ENCODE measurements at places on chromosomes 12 and 14.

- no peak for DNase-seq
Observed at GRCh38 chr12:3747976-3748619, 4.8 kb downstream of the CRACR2A start.

DNA sequence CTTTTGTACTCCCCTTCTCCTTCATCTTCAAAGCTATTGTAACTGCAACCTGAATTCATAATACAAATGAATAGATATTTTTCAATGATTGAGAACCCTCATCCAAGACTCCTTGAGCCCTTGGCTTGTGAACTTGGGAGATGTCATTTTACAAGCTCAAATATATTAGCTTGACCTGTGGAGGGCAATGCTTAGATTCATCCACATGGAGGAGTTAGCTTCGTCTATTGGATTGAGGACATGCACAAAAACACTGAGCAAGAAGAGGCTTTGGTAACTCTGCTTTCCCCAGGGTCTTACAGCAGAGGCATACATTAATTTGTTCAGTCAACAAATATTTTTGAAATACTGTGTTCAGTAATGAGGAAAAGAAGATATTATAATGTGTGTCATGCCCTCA is 101.1 kb downstream of the OTOGL start:
- DNase-seq, result no peak

- DNase-seq, result peak; percentile 39
Observed at GRCh38 chr12:14664434-14665023, 31.9 kb downstream of the GUCY2C start.

- DNase-seq, result no peak
Observed at GRCh38 chr14:41785696-41786095, 179.0 kb downstream of the LRFN5 start.

DNA sequence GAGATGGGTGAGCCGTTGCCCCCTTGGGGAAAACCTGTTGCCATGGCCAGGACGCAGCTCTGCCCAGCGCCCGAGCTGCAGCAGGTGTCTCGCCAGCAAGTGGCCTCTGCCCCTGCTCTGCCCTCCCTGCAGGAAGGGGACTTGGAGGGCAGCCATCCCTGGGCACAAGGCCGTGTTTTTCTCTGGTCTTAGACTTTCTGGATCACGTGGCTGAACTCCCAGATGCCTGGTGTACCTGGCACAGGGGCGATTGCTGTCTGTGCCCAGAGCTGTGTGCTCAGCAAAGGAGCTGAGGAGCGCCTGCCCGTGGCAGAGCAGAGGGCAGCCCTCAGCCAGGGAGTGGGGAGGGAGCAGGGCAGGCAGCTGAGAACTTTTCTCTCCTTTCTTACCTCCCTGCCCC is 38.0 kb downstream of the TMEM63C start:
- DNase-seq, result no peak

DNA sequence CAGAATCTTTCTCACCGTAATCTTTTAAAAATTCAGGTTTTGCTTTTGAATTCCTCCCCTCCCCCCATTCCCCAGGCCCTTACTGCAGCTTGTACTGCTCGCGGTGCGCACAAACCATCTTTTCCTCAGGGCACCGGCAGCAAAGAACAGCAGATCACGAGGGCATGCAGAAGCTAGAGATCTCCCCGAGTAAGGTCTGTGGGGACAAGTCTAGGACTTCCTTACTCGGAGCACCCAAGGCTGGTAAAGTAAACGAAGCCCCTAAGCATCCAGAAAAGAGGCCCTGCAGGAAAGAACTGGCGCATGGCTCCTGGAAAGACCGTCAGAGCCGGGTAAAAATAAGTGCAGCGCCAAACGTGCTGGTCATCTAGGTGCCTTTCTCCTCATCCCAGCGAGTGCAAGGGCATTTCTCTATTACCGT is 727 bp downstream of the LDHB start:
- no peak for DNase-seq

- no peak for DNase-seq
Observed at GRCh38 chr12:37543966-37544668, 772.5 kb upstream of the ALG10B start.

DNA sequence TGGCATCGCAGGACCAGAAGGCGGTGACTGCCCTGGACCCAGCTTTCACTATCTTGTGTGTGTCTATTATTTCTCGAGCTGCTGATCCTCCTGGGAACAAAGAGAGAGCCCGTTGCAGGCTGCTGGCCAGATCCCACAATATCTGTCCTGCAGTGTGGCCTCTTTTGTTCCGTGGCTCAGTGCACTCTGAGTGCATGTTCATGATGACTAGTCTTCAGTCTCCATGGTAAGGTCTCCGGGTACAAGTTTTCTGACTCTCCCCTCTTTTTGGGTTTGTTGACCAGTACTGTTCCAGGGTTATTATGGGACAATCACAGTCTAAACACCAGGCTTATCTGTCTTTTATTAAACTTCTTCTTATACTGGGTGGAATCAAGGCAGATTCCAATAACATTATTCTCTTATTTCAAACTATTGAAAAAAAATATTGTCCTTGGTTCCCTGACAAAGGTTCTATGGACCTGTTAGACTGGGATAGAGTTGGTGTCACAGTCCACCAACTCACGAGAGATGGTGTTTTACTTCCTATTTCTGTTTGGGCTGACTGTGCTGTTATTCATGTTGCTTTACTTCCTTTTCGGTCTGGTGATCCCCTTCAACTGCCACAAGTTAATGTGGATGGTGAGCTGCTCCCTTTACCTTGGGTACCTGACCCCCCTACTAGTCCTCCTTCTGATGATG is 192.9 kb upstream of the ALG10B start:
- DNase-seq, result no peak

GRCh38 chr12:83128540-83128939 is 441.8 kb downstream of the TMTC2 start:
- DNase-seq, result no peak

DNA sequence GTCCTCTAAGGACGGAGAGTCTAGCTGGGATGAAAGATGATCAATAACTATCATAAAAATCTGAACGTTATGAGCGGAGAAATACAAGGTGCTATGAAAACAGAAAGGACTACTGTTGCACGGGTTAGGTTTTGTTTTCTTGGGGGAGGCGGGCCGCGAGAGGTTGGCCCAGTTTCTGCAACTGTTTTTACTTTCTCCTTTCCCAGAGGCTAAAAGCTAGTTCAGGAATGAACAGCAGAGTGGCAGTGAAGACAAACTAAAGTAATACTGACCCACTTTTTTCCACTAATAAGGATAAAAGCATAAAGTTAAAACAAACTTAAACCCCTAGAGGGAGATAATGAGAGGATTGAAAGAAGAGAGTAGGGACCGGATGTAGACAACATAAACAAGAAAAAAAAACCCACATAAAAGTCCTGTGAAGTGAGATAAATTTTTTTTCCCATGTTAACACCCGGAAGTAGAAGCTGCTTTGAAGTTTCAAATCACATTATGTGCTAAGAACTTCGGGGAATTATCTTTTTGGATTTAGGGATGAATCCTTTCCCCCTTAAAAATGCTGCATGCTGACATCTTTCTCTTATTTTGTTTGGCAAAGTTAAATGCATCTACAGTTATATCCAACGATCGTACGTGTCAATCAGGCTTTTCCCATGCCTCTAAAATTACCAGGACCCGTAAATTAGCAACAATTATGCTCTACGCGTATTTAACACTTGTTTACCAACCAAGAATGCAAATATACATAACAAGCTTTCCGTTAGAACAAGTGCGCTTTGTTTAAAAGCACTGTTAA is 1.0 kb upstream of the CDK17 start:
- no peak for DNase-seq

All from NCI-H1930 (cell line).